ENCODE measurements at places on chromosomes 1 and 21.
A peak's percentile ranks its signal among the peaks of the same experiment; 100 is the strongest.

GRCh38 chr1:161180639-161181038, 3.3 kb upstream of the B4GALT3 start:
- no peak for DNase-seq

DNA sequence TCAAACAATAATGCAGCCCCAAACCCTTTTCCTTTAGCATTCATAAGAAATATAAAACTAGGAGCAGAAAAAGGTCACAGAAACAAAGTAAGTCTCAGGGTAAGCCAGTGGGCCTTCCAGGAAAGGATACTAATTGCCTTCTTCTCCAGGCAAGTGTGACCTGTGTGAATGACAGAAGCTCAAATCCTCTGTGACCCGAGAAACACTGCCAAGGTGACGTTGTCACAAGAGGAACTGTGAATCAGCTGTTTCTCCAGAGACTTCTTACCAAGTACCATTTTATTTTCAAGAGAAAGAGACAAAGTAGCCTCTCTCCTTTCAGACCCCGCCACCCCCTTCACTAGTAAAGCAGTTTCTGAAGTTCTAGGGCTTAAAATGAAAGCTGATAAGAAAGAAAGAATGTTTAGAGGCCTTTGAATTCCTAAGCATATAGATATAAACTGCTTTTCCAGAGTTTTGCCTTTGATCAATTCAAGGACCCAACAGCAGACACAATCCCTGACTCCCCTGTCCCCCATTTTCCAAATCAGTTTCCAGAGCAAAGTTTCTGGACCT, 155.6 kb downstream of the NUF2 start:
- no peak for DNase-seq

DNA sequence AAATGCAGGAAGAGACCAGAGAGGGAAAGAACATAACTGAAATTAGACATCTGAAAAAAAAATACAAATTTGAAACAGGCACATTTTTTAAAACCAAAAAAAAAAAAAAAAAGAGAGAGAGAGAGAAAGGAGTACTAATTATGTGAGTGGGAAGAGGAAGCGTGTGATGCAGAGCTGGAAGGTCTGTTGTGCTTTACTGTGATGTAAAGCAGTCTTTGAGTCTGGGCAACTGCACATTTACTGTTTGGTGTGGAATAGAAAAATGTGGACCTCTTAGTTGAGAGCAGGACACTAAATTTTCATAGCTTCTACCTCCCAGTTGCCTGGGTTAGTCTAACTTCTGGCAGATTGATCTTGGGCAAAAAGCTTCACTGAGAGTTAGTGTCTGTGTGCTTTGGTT, 16.5 kb downstream of the LHX9 start:
- no peak for DNase-seq

DNA sequence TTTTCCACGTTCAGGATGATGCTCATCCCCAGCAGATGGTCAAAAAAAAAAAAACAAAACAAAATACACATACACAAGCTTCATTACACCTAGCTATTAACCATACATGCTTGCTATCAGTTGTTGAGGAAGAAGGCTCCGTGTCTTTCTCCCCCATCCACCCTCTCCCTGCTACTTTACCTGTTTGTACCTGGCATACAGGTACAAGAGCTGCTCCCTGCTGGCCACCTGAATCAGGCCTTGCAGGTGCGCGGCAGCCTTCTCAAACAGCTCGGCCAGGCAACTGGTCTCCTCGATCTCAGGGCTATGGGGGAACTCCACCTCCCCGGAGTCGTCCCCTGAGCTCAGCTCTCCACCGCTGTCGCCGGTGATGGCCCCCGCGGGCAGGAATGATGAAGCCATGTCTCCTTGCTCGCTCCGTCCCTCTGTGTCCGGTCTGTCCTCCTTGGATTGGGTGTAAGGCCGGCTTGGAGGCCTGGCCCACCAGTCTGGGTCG, 464 bp downstream of the ACBD6 start:
- DNase-seq = no peak

GRCh38 chr1:187313115-187313514, 484.4 kb downstream of the PLA2G4A start:
- DNase-seq = no peak

DNA sequence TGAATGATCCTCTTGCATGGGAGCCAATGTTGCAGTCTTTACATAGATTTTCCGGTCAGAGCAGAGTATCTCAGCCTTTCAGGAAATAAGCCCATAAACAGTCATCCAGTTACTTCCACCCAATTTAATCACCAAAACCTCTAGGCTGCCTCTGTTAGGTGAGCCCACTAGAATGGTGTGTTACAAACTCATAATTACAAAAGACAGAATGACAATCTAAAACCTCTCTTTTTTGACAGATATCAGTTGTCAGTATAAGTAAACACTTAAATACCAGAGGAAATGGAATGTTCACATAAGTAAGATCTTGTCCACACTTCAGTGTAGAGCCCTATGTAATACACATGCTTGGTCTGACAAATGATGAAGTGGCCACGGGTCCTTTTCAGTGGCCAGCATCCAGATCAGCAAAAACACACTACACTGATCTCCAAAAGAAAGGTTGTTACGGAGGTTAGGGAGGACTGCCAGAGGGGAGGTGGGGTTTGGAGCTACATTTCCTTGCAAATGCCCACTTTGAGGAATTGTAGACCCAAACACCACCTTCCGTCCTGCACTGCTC, 71.3 kb upstream of the FBXO28 start:
- no peak for DNase-seq

DNA sequence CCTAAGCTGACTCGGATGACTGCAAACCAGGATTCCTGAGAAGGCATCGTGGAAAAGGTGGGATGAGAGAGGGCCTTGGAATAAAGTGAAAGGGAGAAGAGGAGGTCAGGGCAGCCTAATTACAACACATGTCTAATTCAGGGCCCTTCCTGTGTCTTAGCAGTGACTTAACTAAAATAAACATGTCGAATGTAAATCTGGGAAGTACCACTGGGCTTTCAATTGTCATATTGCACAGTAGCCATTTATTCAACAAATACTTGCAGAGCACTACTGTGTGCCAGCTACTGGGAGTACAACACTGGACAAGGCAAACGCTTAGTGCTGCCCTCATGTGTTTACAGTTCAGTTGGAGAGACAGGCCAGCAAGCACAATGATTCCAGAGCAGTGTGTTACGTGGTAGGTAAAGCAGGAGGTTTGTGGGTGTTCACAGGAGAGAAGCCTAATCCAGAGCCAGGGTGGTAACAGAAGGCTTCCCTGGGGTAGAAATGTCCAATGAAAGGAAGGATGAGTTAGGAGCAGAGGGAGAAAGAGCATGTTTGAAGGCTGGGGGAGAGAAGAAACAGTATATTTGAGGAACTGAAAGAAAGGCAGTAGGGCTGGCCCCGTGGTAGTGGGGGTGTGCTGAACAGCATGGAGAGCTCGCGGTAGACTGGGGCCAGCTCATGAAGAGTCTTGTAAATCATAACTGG, 38.0 kb upstream of the RASAL2 start:
- no peak for DNase-seq

DNA sequence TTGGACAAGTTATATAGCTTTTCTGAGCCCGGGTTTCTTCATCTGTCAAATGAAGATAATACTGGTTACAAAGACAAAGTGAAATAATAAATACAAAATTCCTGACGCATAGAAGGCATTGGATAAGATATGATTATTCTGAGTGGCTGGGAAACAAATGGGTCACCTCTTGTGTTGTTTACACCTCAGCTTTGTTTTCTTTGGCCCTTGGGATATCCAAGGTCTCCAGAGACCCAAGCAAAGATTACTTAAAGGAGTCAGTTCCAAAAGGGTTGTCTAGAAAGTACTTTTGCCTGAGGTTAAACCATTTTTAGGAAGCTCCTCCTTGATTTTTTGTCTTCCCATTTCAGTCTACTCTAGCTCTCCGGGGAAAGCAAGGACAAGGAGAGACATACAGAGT, 9.7 kb downstream of the KHDRBS1 start:
- no peak for DNase-seq

- peak; percentile 47 for DNase-seq
These were observed 119.2 kb downstream of the GALNT2 start for GRCh38 chr1:230186003-230186863.

- DNase-seq = no peak
These were observed 378.3 kb downstream of the PBX1 start for GRCh38 chr1:164937291-164937690.

DNA sequence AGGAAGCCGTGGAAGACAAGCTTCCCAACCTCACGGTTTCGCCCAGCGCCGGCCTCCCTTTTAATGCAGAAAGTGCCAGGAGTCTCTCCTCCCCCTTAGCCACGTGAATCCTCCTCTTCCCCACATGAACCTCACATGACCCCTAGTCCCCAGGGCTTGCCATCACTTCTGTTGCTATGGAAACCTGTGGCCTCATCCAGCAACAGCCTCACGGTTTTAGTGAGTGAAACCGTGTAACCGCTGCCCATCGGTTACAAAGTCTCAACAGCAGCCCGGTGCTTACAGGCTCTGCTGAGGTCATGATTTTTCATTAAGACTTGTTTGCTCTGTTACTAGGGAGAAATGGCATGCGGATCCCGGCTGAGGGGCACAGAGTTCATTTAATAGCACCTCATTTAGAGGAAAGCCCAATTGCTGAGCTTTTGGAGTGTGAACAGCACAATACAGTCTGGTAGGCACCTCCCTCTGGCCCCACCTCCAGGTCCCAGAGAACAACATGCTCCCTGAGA, 143.2 kb upstream of the BACE2 start:
- DNase-seq = no peak

GRCh38 chr1:239274242-239274830, 112.0 kb upstream of the CHRM3 start:
- DNase-seq = no peak

DNA sequence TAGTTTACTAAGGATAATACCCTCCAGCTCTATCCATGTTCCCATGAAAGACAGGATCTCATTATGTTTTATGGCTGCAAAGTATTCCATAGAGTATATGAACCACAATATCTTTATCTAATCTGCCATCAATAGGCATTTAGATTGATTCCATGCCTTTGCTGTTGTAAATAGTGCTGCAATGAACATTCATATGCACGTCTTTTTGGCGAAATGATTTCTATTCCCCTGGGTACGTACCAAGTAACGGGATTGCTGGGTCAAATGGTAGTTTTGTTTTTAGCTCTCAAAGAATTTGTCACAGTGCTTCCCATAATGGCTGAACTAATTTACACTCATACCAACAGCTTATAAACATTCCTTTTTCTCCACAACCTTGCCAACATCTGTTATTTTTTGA, 750.9 kb downstream of the BRINP3 start:
- DNase-seq = no peak

DNA sequence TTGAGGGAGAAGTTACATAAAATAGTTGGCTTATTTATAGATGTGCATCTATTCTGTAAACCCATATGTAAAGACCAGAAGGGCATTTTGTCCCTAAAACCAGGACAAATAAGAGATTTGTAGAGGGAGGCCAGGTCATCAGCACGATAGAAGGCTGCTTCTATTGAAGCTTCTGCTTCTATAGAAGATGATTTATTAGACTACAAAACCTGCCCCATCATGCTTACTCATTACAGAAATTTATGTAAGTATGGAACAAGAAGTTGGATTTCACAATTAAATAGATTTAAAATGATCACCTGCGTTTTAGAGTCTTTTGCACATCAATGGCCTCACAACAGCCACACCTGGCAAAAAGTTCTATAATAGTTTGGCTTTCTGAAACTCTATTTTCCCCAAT, 183.5 kb downstream of the DUSP10 start:
- no peak for DNase-seq

DNA sequence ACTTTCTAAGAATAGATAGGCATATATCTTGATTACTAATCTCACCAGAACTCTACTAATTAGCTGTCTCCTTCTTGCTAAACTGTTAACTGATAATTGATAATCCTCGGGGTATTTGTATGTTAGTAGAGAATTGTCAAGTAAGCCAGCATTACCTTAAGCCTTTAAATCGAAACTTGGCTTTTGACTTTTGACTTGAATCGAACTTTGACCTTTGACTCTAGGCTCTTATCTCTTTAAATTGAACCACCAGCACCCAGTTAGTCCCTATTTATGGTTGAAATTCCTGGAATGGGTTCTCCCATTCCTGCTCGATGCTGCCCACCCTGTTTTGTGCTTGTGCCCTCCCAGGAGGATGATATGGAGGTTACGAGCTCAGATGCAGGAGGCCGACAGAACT, 244.4 kb downstream of the TGFB2 start:
- no peak for DNase-seq

GRCh38 chr1:156746728-156747631, 4.5 kb downstream of the HDGF start:
- DNase-seq = peak; percentile 79

Measured in stimulated activated CD8-positive, alpha-beta memory T cell treated with anti-CD3 and anti-CD28 coated beads, Interleukin-4, amount 100 ng/mL, for 48 hours (primary cell).